Activated T-helper 2 cell treated with anti-CD3 and anti-CD28 coated beads, Interferon-gamma antibody, Interleukin-2, Interleukin-4, amounts not matched to agents 10 μg/mL and 5 μg/mL and 100 μg/mL, durations not matched to agents 14 hours and 24 hours and 36 hours (primary cell): ENCODE measurements at places on chromosomes 7 and 10. TPM values are rescaled to one million over a fixed set of nuclear protein-coding genes. Genes with fewer than 3 reads are reported as not detected.

KLLN gene
- total RNA-seq = 0.55 and 0.64 TPM in 2 replicates

SPDYE2 gene
- not detected in 2 replicates for total RNA-seq

AMPH gene
- 0.14 and 0.23 TPM in 2 replicates for total RNA-seq

FBXL13 gene
- total RNA-seq = 0.41 and 0.76 TPM in 2 replicates

MNX1 gene
- total RNA-seq = 0.09 TPM in 1 of 2 replicates, not detected in the other

CLCN1 gene
- not detected in 2 replicates for total RNA-seq

PLEKHS1 gene
- not detected in 2 replicates for total RNA-seq

TMEM178B gene
- total RNA-seq = 0.30 and 0.41 TPM in 2 replicates

DNA2 gene
- total RNA-seq = 51.6 and 54.3 TPM in 2 replicates

DNA sequence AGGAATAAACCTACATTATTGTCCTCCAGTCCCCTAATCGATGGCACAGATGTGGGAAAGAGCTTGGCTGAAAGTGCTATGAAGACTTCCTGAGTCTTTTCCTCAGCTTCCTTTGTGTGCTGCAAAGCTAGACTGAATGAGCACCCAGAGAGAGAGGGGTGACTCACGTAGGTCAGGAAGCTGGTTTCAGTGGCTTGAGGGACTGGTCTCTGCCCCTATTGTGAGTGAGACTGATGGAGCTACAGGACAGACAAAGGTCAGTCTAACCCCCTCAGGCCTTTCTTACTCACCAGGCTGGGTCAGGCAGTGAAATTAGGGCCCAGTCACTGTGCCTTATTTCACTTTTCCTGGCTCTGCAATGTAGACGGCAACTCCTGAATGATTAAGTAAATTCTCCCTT, 171.1 kb upstream of the GRB10 start:
- no peak overlapping the region for H3K4me3 ChIP-seq
- peaks cover 5% of the 10 kb centered on the region for H3K27me3 ChIP-seq
- no peaks in the 10 kb centered on the region for H3K4me1 ChIP-seq

DNA sequence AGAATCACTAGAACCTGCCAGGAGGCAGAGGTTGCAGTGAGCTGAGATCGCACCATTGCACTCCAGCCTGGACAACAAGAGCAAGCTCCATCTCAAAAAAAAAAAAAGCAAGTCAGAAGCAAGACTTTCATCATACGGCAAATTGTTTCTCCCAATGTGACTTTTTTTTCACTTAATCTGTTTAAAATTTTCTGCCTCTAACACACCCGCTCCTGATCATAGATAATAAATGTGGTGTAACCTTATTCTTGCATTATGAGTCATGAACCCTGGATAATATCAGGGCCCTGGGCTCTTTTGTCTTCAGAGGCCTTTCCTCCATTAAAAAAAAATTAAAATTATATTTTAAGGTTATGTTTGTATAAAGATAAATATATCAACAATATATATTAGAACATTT, 111.4 kb upstream of the JCAD start:
- H3K27ac ChIP-seq = no peak overlapping the region
- H3K4me3 ChIP-seq = peak overlapping the region; percentile 10
- H3K27me3 ChIP-seq = peaks cover 22% of the 10 kb centered on the region
- H3K36me3 ChIP-seq = no peaks in the 10 kb centered on the region

- no peak overlapping the region for H3K27ac ChIP-seq
- DNase-seq = no peak
- H3K36me3 ChIP-seq = no peaks in the 10 kb centered on the region
- H3K27me3 ChIP-seq = peaks cover 15% of the 10 kb centered on the region
- H3K4me1 ChIP-seq = no peaks in the 10 kb centered on the region
Observed at GRCh38 chr10:116888380-116889055, 39.2 kb downstream of the ENO4 start.

- no peaks in the 10 kb centered on the region for H3K4me1 ChIP-seq
- no peaks in the 10 kb centered on the region for H3K36me3 ChIP-seq
- DNase-seq = no peak
Observed at GRCh38 chr7:14236834-14237233, 247.4 kb upstream of the ETV1 start.

DNA sequence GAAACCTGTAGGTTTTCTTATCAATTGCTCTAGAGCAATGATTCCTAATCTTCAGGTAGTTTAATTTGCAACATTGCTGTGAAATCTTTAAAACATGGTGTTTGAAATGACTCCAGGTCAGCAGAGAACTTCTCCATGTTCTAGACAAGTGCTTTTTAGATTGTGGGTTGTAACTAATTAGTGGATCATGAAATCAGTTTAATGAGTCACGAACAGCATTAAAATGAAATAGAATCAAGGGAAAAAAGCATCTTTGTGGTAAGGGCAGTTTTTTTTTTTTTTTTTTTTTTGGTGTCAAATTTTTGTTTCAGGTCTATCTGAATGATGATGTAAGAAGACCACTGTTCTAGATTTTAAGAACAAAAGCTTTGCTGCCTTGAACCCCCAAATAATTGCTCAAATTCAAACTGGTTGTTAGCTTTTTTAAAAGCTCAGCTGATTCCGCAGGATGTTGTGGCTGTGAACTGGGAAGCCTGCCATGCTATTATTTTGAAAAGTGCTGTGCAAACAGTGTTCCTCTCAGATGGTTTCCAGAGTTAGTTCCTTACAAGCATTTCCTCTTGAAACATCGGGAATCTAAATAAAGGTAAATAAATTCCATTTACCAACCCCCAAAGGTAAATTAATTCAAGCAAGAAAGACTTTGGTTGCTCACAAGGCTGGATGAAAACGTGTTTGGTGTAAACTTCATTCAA, 13.1 kb upstream of the PDK4 start:
- DNase-seq = no peak
- no peak overlapping the region for H3K27ac ChIP-seq
- peaks cover 3% of the 10 kb centered on the region for H3K27me3 ChIP-seq

DNA sequence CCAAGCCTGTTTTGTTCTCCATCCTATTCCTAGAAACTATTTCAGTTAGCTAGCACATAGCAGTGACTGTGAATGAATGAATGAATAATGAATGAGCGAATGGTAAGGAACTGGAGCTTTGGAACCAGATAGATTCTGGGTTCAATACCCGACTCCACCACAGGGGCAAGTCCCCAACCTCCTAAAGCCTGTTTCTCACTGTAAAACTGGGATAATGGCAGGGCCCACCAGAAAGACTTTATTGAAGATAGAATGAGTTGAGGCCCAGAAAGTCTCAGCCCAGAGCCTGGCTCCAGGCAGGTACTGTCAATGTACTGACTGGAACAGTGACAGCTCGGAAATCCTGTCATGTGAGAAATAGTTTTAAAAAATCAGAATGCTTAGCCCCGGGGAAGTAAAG, 1.1 kb upstream of the CDH23 start:
- no peak for DNase-seq
- no peaks in the 10 kb centered on the region for H3K4me1 ChIP-seq
- H3K27ac ChIP-seq = no peak overlapping the region
- H3K4me3 ChIP-seq = no peak overlapping the region
- H3K27me3 ChIP-seq = peaks cover 56% of the 10 kb centered on the region

DNA sequence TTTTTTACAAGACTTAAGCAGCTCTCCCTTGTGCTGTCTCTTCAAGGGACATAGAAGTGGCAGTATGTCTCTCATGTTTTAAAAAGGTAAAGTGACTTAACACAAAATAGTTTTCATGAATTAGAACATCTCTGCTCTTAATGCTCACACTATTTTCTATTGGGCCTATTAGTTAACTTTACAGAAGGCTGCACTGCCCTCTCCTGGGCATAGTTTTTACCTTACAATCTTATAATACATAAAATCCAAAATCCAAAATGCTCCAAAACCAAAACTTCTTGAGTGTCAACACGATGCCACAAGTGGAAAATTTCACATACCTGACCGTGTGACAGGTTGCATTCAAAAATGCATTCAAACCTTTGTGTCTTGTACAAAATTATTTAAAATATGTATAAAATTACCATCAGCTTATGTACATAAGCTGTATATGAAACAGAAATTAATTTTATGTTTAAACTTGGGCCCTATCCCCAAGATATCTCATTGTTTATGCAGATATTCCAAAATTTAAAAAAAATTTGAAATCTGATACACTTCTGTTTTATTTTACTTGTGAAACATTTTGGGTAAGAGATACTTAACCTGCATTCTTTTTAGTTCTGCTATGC, 25.8 kb downstream of the TES start:
- peaks cover 45% of the 10 kb centered on the region for H3K4me1 ChIP-seq
- H3K27me3 ChIP-seq = no peaks in the 10 kb centered on the region
- no peak overlapping the region for H3K27ac ChIP-seq

DNA sequence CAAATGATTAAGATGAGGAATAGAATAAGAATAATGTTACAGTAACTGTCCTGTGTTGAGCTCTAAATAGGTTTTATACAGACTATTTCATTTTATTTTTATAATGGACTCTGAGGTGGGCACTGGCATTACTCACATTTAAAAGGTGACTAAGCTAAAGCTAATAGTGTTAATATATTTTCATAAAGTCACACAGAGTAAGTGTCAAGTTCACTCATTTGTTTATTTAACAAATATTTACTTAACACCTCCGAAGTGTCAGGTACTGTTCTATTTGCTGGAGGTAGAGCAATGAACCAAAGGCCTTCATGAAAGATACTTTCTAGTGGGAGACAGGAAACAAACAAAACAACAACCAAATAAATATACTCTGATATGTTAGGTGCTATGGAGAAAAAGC, 44.0 kb downstream of the ASB4 start:
- DNase-seq = no peak
- H3K27ac ChIP-seq = no peak overlapping the region
- no peaks in the 10 kb centered on the region for H3K36me3 ChIP-seq

- no peaks in the 10 kb centered on the region for H3K27me3 ChIP-seq
- H3K36me3 ChIP-seq = no peaks in the 10 kb centered on the region
- no peak overlapping the region for H3K27ac ChIP-seq
- DNase-seq = no peak
- H3K4me1 ChIP-seq = no peaks in the 10 kb centered on the region
Observed at GRCh38 chr10:85922356-85923129, 444.1 kb downstream of the GRID1 start.

GRCh38 chr7:116315293-116315692, 105.0 kb downstream of the TES start:
- H3K36me3 ChIP-seq = no peaks in the 10 kb centered on the region
- peaks cover 12% of the 10 kb centered on the region for H3K4me1 ChIP-seq

- no peaks in the 10 kb centered on the region for H3K4me1 ChIP-seq
- no peak for DNase-seq
- no peak overlapping the region for H3K4me3 ChIP-seq
- peaks cover 4% of the 10 kb centered on the region for H3K27me3 ChIP-seq
Observed at GRCh38 chr10:7718685-7719084, 15.6 kb downstream of the ITIH2 start.

GRCh38 chr7:96127746-96128145, 194.2 kb downstream of the SLC25A13 start:
- peaks cover 17% of the 10 kb centered on the region for H3K36me3 ChIP-seq
- no peak for DNase-seq
- H3K4me3 ChIP-seq = no peak overlapping the region
- H3K27me3 ChIP-seq = no peaks in the 10 kb centered on the region

- H3K27ac ChIP-seq = no peak overlapping the region
- no peak overlapping the region for H3K4me3 ChIP-seq
- DNase-seq = no peak
- H3K4me1 ChIP-seq = no peaks in the 10 kb centered on the region
- no peaks in the 10 kb centered on the region for H3K36me3 ChIP-seq
- H3K27me3 ChIP-seq = peaks cover 37% of the 10 kb centered on the region
Observed at GRCh38 chr10:127195571-127196281, 665 bp downstream of the INSYN2A start.

DNA sequence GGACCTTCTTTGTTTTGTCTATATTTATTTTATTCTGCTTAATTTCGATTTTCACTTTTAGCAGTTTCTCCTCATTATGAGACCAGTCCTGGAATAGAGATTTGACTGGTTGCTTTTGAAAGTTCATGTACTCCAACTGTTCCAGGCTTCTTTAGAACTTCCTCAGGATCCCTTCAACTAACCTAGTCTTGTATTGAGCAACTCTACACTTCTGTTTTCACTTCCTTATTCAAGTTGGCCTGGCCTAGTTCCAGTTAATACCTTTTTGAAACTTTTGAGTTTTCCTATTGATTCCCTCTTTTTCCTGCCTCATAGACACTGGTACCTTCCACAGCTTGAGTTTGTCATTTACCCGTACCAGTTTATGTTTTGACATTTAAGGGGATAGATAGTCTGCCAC, 421.7 kb downstream of the ATRNL1 start:
- H3K4me1 ChIP-seq = no peaks in the 10 kb centered on the region
- DNase-seq = no peak
- H3K27me3 ChIP-seq = no peaks in the 10 kb centered on the region

GRCh38 chr10:129043691-129044090, 423.4 kb upstream of the MGMT start:
- H3K27ac ChIP-seq = no peak overlapping the region
- H3K27me3 ChIP-seq = peaks cover 35% of the 10 kb centered on the region
- no peaks in the 10 kb centered on the region for H3K36me3 ChIP-seq
- H3K4me1 ChIP-seq = peaks cover 8% of the 10 kb centered on the region
- H3K4me3 ChIP-seq = no peak overlapping the region

- H3K4me1 ChIP-seq = peaks cover 3% of the 10 kb centered on the region
- no peaks in the 10 kb centered on the region for H3K36me3 ChIP-seq
- H3K27ac ChIP-seq = no peak overlapping the region
- DNase-seq = no peak
- H3K27me3 ChIP-seq = no peaks in the 10 kb centered on the region
Observed at GRCh38 chr7:47502240-47502877, 79.6 kb downstream of the TNS3 start.

GRCh38 chr10:88886557-88886956, 6.5 kb downstream of the STAMBPL1 start:
- no peak for DNase-seq
- H3K27me3 ChIP-seq = no peaks in the 10 kb centered on the region
- no peak overlapping the region for H3K27ac ChIP-seq

- H3K4me3 ChIP-seq = no peak overlapping the region
- H3K4me1 ChIP-seq = peaks cover 17% of the 10 kb centered on the region
- H3K27ac ChIP-seq = no peak overlapping the region
- no peaks in the 10 kb centered on the region for H3K36me3 ChIP-seq
- peaks cover 32% of the 10 kb centered on the region for H3K27me3 ChIP-seq
Observed at GRCh38 chr7:25964483-25964991, 187.5 kb upstream of the NFE2L3 start.
